C1 segment of cervical spinal cord (tissue), 14 donors: ENCODE measurements at places on chromosomes 2 and 18.

DNA sequence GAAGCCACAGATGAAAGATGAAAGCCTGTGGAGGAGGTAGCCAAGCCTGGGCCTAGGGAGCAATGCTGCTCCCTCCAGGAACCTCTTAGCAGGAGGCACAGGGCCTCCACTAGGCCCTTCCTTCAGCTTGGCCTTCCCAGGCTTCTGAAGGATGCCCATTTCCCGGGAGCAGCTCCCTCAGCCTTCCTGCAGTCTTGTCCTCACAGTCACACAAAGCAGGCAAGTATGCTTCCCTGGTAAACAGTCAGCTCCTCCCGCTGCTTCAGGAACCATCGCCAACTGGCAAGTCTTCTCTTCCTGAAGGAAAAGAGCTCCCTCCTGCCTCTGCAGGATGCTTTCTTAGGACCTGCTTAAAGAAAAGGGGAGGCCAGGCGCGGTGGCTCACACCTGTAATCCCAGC, 53.2 kb downstream of the SMAD7 start:
- no peak for DNase-seq

- DNase-seq = no peak
These were observed 166.3 kb upstream of the SERTAD2 start for GRCh38 chr2:64819774-64820688.

DNA sequence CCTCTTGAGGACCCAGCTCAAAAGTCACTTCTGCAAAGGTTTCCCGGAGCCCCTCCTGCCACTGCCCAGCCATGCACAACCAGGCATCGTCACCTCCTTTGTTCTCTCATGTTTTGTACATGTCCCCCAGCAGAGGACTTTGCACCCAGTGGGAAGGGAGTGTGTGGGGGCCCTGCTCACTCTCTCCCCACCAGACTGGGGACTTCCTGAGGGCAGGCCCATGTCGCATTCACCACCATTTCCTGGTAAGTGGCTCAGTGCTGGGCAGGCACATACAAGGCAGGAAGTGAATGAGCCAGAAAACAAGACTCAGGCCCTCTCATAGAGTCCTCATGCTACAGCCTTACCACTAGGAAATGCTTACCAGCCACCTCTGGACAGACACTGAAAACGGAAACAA, 18.9 kb downstream of the MRPL35 start:
- DNase-seq = no peak

- DNase-seq = no peak
These were observed 115.6 kb upstream of the RMDN2 start for GRCh38 chr2:37809525-37809924.

DNA sequence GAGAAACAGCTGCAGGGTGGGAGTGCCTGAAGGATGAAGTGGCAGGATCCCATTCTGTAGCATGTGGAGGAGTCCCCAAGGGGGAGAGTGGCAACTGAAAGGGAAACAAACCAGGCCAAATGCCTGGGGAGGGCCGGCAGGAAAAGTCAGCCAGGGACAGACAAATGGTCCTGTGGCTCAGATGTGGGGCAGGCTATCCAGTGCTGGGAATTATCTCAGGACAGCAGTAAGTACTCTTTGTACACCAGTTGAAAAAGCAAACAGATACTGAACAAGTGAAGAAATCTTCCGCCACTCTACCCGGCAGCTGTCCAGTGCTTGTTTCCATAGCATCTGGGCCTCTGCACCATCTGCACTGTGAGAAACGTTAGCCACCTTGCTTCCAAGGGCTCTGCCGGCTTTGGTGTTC, 408.9 kb downstream of the LRATD1 start:
- no peak for DNase-seq

- DNase-seq = no peak
These were observed 12.4 kb upstream of the TLK1 start for GRCh38 chr2:171173087-171173486.

- no peak for DNase-seq
These were observed 1579.2 kb upstream of the PIK3C3 start for GRCh38 chr18:40375837-40376236.

GRCh38 chr2:105721991-105722511, 22.7 kb upstream of the NCK2 start:
- no peak for DNase-seq

GRCh38 chr2:133765658-133766057, 197.4 kb upstream of the NCKAP5 start:
- no peak for DNase-seq

GRCh38 chr18:44117821-44118220, 562.9 kb upstream of the SETBP1 start:
- DNase-seq = no peak

DNA sequence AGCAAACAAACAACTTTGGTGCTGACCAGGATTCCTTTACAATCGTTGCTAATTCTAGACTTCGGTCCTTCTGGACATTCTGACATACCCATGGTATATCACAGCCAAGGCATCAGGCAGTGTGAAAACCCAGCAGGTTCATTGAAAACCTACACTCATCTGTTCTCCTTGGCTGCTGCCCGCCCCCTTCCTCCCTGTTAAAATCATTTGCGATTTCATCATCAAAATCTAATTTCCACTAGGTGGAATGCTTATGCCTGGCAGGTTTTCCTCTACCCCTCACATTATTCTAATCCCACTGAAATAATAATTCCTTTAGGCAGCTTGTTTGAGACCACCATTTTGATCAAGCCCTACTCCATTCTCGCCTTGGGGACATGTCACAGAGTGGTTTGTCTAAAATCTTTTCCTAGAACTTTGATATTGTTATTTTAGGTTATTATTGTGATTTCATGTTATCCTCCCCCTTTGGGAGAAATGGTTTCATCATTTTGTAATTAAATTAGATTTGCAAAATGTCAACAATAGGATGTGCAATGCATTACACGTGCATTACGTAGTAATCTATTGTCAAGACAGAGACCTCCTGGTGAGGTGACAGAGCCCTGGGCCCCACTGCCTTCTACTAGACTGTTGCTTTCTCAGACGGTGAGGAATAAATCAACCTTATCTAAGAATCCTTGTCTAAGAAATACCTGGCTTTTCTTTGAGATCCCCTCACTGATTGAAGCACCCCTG, 31.0 kb upstream of the ASPRV1 start:
- no peak for DNase-seq

DNA sequence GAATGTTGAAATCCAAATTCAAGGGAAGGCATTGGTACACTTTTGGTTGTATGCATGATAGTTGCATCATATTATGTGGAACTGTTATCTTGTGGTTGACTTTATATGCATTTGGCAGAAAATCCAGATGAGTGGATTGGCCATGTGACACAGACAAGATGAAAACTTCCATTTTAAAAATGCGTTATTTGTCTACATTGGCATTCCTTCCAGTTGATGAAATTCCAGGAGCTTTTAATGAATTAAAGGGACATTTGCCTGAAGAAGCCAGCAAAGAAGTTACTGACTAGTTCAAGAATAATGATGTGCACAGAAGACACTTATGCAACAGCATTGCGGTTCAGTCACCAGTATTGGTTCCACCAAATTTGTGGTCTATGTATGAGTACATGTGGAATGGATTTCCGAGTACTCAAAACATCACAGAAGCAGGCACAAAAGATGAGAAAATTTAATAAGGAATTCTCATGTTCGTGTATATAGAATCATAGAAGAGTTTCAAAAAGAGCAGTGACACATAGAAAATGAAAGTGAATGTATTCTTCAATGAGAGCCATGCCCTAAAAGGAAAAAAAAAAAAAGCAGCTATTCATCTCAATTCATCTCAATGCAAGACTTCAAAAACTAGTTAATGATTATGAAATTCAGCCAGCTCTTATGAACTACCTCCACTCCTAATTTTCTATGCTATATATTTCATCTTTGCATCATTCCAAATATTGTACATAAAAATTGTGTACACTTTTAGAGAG, 232.1 kb downstream of the RBM43 start:
- no peak for DNase-seq

GRCh38 chr2:145811276-145812164, 1291.6 kb upstream of the ZEB2 start:
- DNase-seq = no peak

DNA sequence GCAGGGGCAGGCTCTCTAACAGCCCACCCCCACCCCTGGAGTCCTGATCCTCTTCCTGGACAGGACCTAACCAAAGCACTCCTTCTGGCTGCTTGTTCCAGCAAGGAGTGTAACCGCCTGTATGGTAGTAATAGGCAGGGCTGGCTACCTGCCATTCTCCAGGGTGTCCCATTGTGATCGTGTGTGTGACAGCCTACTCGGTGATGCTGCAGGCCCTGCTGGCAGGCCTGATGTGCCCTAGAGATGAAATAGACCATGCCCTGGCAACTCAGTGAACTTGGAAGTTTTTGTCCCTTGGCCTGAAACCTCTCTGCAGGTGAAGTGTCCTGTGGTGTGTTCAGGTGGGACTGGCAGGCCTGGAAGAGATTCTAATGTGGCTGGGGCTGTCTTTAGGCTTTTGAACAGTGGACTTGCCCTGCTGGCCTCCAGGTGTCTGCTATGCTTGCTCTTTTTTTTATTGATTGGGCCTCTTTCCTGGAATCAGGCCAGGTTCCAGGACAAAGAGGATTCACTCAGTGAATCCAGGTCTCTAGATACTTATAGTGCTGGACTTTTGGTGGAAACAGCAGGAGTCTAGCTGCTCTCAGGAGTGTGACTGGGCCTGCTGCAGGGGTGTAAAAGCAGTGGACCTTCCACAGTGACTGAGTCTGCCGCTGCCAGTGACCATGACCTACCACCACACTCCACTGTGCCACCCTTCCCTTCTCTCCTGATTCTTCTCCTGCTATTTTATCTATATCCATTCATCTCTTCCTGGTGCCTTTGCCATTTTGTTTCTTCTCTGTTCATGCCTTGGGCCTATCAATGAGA, 132.1 kb downstream of the CTIF start:
- no peak for DNase-seq

DNA sequence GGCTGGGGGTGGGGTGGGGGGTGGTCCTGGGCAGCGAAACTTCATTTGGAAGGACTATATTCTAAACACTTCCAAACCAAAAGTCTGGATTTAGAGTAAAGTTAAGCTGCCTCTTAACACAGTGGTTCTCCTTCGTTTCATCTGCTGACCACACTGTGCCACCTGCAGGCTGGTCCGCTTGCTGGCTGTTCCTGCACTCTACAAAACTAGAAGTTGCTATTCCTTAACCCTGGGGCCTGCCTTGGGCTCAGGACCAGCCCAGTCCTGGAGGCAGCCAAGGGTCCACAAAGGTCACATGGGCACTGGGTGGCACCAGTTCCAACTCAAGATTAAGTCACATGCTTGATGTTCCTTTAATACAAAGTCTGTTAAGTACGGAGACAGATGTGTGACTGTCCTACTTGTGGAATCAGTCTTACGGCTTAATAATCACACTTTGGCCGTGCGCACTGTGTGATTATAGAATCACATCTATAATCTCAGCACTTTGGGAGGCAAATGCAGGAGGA, 195.4 kb downstream of the FAM210A start:
- DNase-seq = peak; percentile 52

DNA sequence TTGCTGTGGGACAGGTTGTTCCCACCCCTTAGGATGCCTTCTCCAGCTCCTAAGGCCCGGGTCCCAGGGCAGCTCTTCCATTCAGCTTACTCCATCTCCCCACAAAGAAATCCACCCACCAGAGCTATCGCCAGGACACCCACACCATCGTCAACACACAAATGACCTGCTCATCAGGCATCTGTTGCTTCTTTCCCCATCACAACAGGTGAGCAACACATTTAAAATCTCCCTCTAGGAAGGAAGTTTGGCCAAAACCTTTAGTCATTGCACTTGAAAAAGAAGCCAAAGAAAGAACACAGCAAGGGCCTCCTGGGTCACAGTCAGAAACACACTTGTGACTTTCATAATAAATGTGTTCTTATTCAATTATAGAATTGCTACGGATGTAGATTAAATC, 289.0 kb downstream of the PIEZO2 start:
- no peak for DNase-seq

DNA sequence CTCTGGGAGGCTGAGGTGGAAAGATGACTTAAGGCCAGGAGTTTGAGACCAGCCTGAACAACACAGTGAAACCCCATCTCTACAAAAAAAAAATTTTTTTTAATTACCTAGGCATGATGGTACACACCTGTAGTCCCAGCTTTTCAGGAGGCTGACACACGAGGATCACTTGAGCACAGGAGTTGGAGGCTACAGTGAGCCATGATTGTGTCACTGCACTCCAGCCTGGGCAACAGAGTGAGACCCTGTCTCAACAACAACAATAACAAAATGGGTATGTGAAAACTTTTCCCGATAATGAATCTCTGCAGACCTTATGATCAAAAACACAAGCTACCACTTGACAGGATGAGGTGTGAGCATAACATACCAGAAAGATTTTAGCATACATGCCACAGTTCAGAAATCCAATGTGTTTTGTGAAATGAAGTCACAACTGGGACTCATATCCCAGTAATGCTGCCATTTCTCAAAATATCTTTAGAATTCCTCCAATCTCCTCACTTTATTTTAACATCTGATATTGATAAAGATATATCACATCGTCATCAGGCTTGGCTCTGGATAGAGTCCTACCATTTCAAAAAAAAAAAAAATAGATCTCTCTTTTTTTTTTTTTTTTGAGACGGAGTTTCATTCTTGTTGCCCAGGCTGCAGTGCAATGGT, 74.0 kb upstream of the PELI1 start:
- DNase-seq = no peak

GRCh38 chr2:237254369-237254861, 159.5 kb downstream of the COL6A3 start:
- no peak for DNase-seq

DNA sequence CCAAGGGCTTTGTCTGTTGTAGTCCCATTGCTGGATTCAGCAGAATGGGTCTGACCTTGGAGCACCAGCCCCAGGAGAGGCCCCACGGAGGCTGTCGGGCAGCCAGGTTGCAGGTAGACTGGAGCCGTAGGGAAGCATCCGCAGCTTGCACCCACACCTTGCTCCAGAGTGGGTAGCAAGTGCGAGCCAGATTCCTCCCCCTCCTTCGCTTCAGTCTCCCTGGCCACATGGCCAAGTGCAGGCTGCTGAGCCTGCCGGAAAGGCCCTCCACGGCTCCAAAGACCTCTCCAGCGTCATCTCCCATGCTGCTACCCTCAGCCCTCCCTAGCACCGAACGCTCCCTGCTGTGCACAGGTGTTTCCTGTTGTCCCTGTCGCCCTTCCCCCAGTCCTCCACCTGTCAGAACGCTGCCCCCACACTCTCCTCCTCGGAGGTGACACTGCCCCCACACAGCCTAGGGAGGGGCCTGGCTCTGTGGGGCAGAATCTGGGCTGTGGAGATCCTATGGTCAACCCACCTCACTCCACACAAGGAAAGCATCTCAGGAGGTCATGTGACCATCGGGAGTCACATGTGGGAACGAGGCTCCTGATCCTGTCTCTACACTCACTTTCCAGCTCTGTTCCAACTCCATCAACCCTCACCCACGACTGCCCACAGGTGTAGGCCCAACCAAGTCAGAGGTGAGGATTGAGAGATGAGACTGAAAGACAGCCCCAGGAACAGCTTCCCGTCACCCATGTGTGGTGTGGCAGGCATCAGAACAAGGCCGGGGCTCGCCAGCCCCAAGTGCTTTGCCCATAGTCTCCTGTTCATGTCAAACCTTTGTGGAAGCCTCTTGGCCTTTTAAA, 8.3 kb downstream of the KCNF1 start:
- DNase-seq = no peak
